ENCODE measurements at places on chromosomes 16 and 17.

- no peak for DNase-seq
Measured at GRCh38 chr17:82285141-82285540, 11.6 kb upstream of the CSNK1D start.

DNA sequence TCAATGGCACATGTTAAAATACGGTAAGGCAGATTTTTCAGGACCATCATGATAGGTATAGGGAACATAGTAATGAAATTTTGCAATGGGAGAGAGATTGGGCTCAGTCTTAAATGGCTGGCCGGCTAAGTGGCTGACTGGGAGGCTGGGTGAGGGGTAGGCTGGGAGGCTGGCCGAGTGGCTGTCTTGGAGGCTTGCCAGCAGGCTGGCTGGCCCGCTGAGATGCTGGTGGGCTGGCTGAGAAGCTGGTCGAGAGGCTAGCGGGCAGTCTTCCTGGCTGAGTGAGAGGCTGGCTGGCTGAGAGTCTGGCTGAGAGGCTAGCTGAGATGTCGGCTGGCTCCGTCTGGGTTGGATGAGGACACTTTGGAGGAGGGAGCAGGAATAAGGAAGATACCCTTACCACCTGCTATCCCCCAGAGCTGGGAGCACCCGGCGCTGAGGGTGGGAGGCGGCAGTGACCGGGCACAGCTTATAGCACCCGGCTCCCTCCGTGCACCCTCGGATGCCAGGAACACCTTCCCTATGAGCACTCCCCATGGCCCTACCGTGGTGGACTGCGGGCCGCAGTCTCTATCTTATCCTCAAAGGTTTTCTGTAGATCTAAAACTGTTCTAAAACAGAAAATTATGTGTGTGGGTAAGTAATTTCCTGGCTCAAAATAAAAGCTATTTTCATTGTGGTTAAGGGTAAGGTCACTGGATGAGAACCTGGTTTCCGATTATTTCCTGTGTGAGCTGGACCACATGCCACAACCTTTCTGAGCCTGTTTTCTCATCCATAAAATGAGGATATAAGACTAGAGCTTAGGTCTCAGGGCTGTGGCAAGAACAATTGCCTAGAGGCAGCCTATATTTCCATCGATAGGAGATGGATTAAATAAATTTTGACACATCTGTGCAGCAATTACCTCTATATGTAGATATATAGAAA lies 34.5 kb upstream of the TMC5 start:
- no peak for DNase-seq

DNA sequence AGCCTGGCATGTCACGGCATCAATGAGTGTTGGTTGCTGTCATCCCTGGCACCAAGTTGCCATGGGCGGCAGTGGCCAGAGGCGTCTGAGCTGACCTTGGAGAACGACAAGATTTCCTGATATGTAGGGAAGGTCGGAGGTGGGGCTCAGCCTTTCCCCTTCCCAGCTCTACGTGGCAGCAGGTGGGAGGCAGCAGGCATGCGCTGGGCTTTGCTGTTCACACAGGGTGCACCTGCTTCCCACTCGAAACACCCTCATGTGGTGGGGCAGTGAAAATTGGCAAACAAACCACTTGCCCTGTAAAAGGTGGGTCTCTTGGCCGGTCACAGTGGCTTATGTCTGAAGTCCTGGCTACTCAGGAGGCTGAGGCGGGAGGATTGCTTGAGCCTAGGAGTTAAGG lies 12.3 kb upstream of the TFAP4 start:
- DNase-seq = no peak

GRCh38 chr16:2089706-2090480 lies 42.1 kb downstream of the TSC2 start:
- no peak for DNase-seq

- DNase-seq = peak; percentile 27
Measured at GRCh38 chr16:11084876-11085485, 140.6 kb downstream of the CLEC16A start.

DNA sequence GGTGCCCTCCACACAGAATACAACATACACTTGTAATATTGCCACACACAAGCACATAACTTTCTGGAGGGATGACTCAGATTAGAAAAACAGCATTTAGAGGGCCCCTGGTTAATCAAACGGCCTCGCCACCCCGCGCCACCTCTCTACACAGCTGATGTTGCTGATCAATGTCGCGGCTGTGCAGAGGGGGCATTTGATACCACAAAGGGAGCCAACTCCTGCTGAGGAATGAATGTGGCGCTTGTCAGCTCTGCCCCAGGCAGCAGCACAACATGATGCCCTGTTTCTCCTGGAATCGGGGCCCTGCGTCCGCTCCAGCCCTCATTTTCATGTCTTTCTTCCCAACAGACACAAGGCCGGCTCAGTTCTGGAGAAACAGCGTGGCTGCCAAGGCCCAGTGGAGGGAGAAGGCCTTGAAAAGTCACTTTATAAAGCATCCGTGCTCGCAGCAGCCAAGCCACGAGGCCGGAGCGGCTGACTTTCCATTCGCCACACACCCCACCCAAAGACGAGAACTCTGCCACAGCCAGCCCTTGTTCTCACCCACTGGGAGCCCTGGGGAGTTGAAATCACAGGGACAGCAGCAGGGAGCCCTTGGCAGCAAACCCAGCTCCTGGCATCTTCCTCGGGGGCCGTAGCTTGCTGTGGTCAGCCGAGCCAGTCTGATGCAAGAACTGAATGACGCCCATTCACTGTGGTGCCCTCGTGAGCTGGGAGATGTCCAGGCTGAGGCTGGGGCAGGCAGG lies 65.6 kb downstream of the XYLT1 start:
- DNase-seq = no peak

DNA sequence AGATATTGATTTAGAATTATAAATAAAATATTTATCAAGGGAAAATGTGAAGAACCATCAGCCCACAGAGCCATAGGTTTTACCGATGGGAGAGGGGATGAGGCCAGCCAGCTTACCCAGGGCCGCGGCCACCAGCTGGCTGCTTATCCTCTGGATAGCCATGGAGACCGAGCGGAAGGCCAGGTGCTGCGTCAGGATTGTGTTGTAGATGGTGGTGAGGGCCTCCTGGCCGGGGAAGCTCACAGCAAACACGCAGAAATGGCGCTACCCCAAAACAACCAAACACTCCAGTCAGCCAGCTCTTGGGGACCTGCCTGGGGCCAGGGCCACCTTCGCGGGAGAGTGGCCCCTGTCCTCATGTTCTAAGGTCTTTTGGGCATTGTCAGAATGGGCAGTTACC lies 97.8 kb downstream of the DNAH17 start:
- DNase-seq = no peak

- DNase-seq = no peak
Measured at GRCh38 chr17:57296231-57296630, 39.9 kb downstream of the MSI2 start.

GRCh38 chr16:84810518-84811273 lies 9.1 kb upstream of the CRISPLD2 start:
- no peak for DNase-seq

DNA sequence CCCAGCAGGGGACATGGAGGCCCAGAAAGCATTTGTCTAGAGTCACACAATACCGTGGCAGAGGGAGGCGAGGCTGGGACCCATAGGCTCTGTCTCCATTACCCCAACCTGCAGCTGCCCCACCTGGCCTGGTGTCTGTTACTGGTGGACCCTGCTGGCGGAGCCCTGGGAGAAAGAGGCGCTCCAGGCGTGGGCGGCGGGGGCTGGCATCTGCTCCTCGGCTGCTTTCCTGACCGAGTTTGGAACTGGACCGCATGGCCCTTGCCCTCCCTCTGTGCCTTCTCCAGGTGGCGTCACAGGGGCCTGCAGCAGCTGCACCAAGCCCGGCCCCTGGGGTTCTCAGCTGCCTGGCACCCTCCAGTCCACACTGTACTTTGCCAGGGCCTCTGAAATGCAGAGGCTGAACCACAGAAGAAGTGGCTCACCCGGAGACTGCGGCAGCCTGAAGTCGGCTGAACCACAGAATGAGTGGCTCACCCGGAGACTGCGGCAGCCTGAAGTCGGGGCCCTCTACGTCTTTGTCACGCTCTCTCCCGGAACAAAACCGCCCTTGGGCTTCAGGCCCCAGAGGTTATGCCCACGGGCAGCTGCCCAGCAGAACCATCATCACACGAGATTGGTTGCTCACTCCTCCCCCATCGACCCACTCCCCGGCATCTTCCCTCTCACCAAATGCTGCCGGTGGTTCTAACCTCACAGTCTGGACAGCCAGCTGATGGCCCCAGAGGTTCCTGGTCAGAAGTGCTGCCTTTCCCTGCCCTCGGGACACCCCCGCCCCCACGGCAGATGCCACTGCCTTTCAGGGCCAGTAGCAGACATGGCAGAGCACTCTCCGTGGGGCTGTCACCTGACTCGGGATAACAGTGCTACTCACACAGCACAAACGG lies 20.2 kb downstream of the CBFA2T3 start:
- DNase-seq = peak; percentile 38

GRCh38 chr17:29711588-29712385 lies 89.1 kb upstream of the CORO6 start:
- DNase-seq = no peak

DNA sequence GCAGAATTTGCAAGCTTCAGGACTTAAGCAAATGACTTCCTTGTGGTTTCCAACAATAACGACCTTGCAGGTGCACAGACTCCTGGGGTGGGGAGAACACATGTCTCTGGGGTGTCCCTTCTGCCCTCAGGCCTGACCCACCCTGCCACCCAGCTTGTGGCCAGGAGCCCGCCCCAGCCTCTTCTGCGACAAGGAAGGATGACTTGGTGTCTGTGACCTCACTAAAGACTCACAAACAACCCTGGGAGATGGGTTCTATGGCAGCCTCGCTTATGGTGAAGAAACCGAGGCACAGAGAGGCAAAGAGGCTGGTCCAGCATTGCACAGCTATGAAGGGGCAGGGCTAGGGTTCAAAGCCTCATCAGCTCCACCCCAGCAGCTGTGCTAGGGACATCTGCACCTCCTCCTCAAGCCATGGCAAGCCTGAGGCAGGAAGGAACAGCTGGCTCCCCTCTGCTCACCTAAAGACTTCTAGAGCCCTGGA lies 2.6 kb downstream of the ATP2A3 start:
- DNase-seq = peak; percentile 80

GRCh38 chr17:38617074-38617860 lies 11.5 kb upstream of the SRCIN1 start:
- peak; percentile 93 for DNase-seq

GRCh38 chr17:13478326-13478830 lies 123.4 kb downstream of the HS3ST3A1 start:
- DNase-seq = no peak

DNA sequence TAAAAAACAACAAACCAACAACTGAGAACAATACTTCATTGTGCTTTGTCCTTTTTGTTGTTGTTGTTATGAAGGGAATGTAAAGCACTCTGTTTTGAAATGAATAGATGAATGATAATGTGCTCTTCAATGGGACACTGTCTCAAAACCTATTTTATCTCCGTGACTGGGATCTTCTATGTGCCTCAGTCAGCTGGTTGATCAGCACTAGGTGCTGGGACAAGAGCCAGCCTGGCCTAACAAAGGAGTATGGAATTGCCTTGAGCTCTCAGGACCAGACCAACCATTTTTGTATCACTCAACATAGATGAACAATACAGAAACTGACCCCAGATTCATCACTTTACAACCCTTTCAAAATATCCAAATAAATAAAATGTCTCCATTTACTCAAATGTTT lies 440.2 kb downstream of the KCNJ2 start:
- DNase-seq = no peak

- DNase-seq = no peak
Measured at GRCh38 chr16:77214411-77215138, 15.4 kb downstream of the SYCE1L start.

GRCh38 chr17:74037320-74037719 lies 166.2 kb upstream of the RPL38 start:
- peak; percentile 65 for DNase-seq

- no peak for DNase-seq
Measured at GRCh38 chr17:79997011-79997660, 38.5 kb downstream of the TBC1D16 start.

DNA sequence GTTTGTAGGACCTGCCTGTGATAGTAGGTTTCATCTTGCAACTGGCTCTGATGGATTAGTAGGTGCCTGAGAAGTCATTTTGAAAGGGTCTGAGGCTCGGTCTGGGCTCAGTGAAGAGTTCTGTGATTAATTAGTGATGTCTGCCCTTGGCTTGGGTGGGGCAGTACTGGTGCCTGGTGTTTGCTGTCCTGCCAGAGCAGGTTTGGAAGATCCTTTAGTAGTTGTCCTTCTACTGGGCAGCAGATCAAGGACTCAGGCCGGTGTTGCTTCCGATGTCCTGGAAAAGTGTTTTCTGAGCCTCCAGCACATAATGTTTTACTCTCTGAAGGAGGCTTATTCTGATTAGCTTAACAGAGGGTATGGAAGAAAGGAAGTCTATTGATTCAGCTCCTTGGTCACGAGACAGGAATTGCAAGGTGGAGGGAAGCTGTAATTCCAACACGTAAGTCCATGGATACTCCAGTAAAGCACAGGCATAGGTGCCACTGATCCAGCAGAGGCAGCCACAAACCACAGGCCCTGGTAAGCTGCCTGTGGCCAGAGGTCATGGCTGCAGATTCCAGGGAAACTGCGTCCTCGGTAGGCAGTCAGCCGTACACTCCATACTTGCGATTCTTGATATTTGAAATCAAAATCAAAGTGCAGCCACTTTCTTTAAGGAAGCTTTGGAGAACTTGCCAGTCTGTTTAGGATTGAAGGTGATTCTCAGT lies 18.7 kb downstream of the HLF start:
- DNase-seq = no peak

GRCh38 chr17:78601577-78602190 lies 24.5 kb upstream of the DNAH17 start:
- no peak for DNase-seq

- no peak for DNase-seq
Measured at GRCh38 chr17:17042851-17043460, 699 bp downstream of the MPRIP start.
